Caco-2 (cell line): ENCODE measurements at places on chromosomes 4 and X.

DNA sequence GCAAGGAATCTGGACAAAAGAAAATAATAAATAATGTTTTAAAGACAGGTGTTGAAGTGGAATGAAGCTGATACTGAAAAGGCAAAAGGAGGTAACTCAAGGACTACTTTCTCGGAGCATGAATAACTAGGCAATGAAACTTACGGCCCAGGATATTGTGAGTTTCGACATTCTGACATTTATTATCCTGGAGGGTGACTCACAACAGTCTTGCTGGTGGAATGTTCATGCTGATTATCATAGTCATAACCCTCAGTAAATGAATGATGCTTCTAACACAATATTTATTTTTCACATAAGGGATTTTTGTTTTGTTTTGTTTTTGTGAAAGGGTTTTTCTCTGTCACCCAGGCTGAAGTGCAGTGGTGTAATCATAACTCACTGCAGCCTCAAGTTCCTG, 147.0 kb upstream of the HPGD start:
- DNase-seq = no peak

DNA sequence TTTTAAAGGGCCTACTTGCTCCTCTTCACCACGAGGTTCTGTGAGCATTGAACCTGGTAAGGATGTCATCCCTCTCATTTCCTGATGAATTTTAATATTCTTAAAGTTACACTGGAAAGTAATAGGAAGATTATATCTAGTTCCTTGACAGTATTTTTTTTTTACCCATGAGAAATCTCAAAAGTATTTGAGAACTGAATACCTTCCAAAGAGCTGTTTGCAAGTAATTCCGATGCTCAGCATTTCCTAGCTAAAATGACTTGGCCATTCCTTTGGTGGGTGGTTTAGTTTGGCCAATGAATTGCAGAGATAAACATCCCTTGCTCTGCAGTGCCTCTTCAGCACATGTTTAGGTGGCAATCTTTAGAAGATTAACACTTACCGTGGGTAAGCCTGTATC, 110.2 kb upstream of the WDR1 start:
- DNase-seq = no peak

DNA sequence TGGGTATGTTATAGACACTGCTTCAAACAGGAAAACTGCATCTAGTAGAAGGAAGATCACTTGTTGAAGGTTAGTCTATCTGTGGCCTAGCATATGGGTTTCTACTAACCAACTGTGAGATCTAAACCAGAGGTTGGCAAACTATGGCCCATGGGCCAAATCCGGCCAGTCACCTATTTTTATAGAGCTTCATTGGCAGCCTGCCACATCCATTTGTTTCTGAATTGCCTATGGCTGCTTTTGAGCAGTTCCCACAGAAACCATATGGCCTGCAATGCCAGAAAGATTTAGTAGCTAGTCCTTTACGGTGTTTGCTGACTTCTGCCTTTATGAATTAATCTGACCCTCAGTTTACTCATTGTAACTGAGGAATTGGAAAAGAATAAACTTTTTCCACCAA, 71.1 kb downstream of the MID1 start:
- DNase-seq = no peak

- no peak for DNase-seq
These were observed 24.8 kb downstream of the CXCL1 start for GRCh38 chr4:73894001-73894400.

DNA sequence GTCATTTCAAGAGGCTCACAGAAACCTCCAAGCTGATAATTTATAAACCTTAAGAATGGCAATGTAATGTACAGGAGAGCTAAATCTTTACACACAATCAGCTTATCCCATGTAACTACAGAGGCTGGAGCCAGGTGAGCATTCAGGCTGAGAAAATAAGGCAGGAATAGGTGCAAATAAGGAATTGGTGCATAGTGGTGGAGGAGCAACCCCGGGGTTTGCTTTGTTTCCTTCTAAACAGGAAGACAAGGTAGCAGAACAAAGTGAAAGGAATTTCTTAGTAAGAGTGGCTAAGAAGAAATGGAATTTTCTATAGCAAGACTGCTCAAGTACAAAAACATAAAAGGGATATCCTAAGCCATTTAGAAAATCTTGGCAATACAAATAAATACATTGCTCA, 82.4 kb downstream of the NR3C2 start:
- no peak for DNase-seq

DNA sequence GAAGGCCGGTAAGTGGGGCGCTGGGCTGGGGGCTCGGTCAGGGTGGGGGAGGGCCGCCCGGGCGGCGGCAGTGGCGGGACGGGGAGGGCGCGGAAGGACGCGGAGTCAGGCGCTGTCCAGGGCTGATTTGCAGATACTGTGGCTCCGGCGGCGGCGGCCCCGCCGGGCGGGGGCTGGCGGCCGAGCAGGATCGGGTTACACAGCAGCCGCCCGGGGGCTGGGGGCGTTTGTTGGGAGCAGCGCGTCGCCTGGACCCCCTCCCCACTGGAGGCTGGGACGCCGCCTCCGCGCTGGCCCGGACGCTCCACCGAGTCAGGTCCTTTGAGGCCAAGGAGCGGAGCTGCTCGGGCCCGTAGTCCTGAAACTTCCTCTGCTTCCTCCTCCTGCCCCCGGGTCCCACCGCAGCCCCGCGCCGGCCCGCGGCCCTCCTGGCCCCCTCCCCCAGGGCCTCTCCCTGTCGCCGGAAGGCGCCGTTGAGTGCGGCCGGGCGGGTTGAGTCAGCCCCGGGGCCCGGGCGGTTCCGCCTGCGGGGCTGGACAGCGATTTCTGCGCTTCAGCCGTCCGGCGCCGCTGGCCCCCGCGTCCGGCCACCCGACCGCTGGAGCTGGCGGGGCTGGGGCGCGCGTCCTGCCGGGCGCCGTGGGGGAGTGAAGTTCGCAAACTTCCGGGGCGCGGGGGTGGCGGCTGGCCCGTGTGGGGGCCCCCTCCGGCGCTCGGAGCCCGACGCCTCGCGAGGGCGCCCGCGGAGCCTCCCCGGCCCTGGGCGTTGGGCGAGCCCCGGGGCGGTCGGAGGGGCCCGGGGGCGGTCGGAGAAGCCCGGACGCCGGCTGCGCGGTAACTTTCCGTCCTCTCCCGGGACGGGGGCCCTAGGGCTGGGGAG, 746 bp downstream of the REST start:
- DNase-seq = peak; percentile 83

DNA sequence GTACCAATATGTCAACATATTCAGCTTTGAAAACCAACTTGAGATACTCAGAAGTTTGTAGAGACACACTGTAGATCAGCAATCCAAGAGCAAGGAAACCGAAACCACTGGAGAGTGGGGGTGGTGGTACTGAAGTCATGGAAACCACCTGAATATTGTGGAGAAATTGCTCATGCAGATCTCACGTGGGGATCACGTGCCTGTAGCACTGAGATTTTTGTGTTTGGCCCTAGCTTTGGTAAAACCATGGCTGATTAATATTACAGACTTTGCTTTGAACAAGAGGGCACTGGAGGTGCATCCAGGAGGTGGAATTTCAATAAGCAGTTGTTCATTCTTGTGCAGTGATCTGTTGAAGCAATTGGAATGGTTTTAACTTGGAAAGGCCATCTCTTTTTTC, 47.2 kb downstream of the GBA3 start:
- DNase-seq = no peak

DNA sequence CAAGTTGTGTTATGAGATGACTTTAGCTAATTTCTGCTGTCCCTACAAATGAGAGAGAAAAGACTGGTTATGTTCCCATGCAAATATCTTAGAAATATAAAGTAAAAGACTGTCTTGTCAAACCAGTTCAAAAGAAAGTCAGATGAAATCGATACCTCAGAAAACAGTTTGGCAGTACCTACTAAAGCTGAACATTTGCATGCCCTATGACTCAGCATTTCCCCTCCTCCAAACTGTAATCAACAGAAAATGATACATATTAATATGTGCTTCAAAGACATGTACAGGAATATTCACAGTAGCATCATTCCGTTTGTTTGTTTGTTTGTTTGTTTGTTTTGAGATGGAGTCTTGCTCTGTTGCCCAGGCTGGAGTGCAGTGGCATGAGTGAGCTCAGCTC, 90.3 kb downstream of the ARX start:
- DNase-seq = no peak

GRCh38 chrX:40155589-40156469, 58.1 kb upstream of the BCOR start:
- no peak for DNase-seq

- peak; percentile 54 for DNase-seq
These were observed 151.5 kb downstream of the CORIN start for GRCh38 chr4:47686294-47686872.

- DNase-seq = no peak
These were observed 515.7 kb downstream of the SMARCA1 start for GRCh38 chrX:129007631-129008030.

GRCh38 chrX:35826503-35826902, 28.4 kb downstream of the MAGEB16 start:
- no peak for DNase-seq

DNA sequence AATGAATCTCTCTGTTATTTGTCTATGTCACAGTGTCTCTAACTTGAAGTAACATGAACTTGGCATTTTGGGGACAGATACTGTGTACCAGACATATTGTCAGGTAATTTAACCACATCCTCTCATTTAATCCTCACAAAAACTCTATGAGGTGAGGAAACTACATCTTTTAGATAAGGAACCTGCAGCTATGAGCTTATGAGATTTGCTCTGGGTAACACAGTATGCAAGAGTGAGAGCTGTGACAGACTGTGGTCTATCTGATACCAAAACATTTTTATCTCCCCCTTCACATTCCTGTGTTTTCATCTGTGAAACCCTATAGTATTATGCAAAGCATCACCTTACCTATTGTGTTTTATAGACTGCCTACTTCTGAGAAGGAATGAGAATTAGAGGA, 58.4 kb upstream of the HS3ST1 start:
- DNase-seq = no peak

GRCh38 chrX:148020329-148020728, 39.2 kb downstream of the FMR1NB start:
- DNase-seq = no peak
